ENCODE measurements at places on chromosomes 3 and 15. TPM values are rescaled to one million over a fixed set of nuclear protein-coding genes. Genes with fewer than 3 reads are reported as not detected.

DNA sequence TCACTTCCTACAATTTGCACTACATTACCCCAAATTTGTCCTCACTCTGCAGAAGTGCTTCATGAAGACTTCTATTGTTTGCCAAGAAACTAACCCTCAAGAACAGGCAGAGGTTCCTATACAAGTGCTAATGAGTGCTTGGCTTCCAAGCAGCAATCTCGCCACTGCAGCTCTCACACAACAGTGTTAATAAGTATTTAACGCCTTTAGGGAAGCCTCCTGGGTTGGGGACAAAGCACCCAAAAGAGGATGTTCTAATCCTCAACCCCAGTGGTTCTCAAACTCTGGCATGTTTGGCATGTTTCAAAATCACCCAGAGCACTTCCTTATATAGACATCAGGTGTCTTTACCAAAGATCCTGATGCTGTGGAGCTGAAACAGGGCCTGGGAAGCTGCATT is 64.6 kb downstream of the ZIC4 start:
- DNase-seq: no peak

DNA sequence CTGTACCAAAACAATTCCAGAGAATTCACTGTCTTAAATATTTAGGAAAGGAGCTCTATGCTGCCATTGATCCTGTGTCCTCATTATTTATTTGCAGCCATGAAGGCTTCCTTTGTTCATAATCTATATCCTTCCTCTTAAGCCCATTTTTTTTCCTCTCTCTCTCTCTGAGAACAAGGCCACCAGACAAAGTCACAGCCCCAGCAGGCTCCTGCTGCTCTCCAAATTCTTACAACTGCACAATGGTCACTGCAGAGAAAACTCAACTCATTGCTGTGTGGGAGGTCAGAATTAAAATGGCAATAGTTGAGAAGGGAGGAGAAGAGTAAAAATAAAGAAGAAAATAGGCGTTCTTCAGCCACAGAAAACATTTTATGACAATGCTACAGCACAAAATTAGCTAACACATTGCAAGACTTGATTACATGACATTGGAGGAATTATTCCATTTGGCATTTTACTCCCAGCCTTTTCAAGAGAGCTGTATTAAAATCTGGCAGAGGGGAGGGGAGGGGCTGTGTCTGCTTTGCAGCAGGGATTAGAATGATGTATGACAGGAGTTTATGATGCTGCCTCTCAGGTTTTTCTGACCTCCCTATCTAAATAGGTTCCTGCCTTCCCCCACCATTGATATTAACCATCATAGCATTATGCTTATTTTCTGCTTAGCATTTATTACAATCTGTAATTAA is 399.7 kb upstream of the THBS1 start:
- DNase-seq: peak; percentile 30

DNA sequence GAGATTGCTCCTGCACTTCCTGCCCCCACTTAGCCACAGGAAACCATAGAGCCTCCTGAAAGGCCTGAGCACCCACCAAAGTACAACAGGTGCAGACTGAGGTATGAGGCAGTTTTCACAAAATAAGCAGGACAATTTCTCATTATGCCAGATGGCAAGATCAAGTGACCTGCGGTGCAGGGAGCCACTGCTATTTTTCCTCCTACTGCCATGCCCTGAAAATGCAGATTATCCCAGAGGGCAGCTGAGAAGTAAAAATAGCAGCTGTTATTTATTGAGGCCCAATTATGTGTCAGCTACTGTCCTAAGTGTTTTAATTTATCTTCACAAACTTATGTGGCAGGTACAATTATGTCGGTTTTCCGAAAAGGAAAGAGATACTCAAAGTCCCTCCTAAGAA is 209.5 kb upstream of the ST8SIA2 start:
- DNase-seq: no peak

DNA sequence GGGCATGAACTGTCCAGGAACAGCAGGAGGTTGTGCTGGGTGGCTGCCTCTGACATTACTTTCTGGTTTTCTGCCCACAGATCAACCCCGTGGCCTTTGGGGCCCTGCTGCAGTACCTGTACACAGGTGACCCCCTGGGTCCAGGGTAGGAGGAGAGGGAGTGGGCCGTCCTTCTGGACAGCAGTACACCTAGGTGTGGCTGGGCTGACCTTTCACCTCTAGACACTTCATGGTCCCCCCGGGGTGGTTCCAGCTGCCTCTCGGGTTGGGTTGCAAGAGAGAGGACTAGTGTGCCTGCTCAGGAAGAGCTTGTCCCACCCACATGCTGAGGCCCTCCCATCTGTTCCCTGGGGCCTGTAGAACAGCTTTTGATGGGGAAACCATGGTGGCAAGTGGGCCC is 3.7 kb downstream of the ABTB1 start:
- no peak for DNase-seq

DNA sequence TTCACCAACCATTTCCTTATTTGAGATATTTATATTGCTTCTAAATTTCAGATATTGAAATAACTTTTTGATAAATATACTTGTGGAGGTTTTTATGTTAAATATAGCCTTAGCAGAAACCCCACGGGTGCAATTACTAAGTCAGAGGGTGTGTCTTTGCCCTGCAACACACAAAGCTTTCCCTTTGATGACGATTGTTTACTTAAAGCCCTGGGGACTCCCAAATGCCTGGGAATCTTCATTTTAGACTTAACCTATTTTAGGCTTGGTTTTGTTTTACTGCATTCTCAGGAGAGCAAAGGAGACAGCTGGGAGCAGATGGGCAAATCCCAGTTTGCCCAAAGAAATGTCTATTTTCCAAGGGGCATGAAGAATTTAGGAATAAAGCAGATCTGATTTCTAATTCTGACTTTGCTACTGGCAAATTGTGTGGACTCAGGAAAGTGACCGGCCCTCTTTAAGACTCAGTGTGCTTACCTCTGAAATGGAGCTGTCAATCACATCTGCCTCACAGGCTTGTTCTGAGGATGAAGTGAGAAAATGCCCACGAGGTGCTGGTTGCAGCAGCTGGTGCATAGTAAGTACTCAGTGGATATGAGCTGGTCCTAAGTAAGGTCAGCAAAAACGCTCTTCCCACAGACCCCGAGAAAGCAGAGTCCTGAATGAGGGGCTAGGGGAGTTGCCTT is 49.3 kb upstream of the CA12 start:
- peak; percentile 14 for DNase-seq

Gene MAPKAPK3
- 26.7 TPM for total RNA-seq

Gene CCDC54
- total RNA-seq: not detected

Gene GOLGA8T
- total RNA-seq: under 0.01 TPM

DNA sequence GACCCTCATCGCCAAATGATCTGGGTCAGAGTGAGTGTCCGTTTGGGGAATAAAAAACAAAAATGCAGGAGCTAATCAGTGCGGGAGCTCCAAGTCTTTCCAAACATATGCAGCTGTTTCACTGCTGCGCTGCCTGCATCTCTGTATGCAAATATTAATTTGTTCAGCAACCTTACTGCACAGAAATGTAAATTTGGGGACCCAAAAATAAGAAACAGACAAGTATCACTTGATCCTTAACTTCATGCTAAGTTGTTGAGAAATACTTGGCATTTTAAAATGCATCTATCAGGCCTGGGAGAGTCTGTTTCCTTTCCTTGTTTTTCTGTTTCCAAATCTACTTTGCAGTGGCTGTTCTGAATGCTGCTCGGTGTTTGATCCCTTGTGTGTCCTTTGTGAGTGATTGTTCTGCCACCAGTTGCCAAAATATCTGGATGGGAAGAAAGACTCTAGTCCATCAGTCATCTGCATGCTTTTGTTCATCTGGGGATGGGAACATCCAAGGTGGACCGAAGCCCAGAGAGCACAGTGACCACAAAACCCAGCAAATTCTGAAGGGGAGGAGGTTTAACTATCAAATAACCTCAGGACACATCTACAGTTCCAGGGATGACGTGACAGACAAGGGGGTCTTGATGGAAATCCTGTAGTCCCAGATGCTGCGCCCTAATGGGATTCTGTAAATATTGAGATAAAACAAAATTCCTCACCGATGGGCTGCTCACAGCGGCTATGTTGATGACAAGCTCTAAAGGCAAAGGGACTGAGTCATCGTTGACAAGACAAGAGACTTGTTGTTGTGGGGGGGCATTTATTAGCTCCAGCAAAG is 199.5 kb upstream of the WNT5A start:
- no peak for DNase-seq

Gene PCLAF
- total RNA-seq: 30.7 TPM
